Neural crest cell (in vitro differentiated cells): ENCODE measurements at places on chromosomes 5 and 9. TPM values are rescaled to one million over a fixed set of nuclear protein-coding genes. Genes with fewer than 3 reads are reported as not detected.

Gene CAMK2A
- total RNA-seq: 0.30 and 0.59 TPM in 2 replicates

Gene IER5L
- 19.1 and 19.9 TPM in 2 replicates for total RNA-seq

Gene CTXN3
- not detected in 2 replicates for total RNA-seq

- no peak for DNase-seq
- peaks cover 16% of the 10 kb centered on the region for H3K27me3 ChIP-seq
- no peak overlapping the region for H3K27ac ChIP-seq
- H3K4me3 ChIP-seq: peak overlapping the region; percentile 98
- H3K36me3 ChIP-seq: peaks cover 3% of the 10 kb centered on the region
Measured at GRCh38 chr9:88390371-88390990, 2.2 kb downstream of the SPIN1 start.

DNA sequence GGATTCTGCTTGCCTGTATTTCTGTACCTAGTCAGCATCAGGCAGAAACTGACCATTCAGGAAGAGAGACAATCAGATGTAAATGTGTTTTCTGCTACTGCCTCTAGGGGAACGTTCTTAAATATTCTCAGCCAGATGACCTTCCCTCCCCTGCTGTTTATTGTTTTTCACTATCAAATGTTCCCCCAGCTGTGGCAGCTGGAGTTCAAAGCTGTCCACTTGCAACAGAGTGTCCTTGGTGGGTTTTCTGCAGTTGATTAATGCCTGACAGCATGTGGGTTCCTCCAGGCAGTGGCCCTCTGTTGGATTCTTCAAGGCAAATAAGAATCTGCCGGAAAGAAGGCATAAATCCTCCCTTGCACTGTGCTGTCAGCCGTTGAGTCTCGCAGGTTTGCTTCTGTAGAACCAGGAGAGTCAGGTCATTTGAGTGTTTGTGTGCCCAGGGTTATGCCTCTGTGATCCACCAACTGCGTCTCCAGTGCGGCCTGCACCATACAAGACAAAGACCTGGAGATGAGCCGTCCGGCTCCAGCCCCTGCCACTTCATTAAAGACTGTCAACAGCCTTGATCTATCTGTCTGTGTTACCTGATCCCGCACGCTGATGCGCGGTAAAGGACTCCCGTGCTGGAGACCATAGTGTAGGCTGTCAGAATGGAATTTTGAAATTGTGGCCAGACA is 203.4 kb downstream of the GADD45G start:
- H3K4me1 ChIP-seq: peaks cover 7% of the 10 kb centered on the region
- H3K36me3 ChIP-seq: no peaks in the 10 kb centered on the region
- no peak overlapping the region for H3K4me3 ChIP-seq
- H3K27ac ChIP-seq: no peak overlapping the region

Gene PALM2AKAP2
- 5.6 and 7.1 TPM in 2 replicates for total RNA-seq

GRCh38 chr5:43021151-43021550 is 19.0 kb downstream of the ANXA2R start:
- peaks cover 38% of the 10 kb centered on the region for H3K4me1 ChIP-seq
- no peak for DNase-seq
- H3K4me3 ChIP-seq: peak overlapping the region; percentile 38
- peaks cover 93% of the 10 kb centered on the region for H3K27me3 ChIP-seq
- H3K27ac ChIP-seq: no peak overlapping the region

GRCh38 chr9:22508790-22509189 is 62.2 kb downstream of the DMRTA1 start:
- H3K36me3 ChIP-seq: peaks cover 4% of the 10 kb centered on the region
- H3K4me1 ChIP-seq: no peaks in the 10 kb centered on the region
- H3K4me3 ChIP-seq: no peak overlapping the region
- DNase-seq: no peak
- H3K27ac ChIP-seq: no peak overlapping the region
- H3K27me3 ChIP-seq: no peaks in the 10 kb centered on the region

Gene PROB1
- 2.2 and 2.4 TPM in 2 replicates for total RNA-seq

Gene SMU1
- total RNA-seq: 30.1 and 30.5 TPM in 2 replicates

DNA sequence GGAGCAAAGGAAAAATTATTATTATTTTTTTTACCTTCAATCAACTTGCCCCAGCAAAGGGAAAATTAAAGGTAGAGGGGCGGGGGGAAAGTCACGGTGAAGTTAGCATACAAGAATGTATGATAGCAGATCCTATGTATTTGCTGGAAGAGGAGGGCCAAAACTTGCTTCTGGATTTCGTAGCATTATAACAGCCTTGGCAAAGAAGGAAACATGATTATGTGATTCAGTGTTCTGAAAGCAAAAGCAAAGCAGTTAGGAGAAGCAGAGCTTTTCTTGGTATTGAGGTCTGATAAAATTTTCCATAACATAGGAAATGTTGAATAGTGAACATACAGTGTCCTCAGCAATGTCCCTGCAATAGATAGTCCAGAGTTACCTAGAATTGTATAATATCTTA is 32.4 kb downstream of the MAST4 start:
- peaks cover under 1% of the 10 kb centered on the region for H3K4me1 ChIP-seq
- no peak overlapping the region for H3K4me3 ChIP-seq
- no peak for DNase-seq
- no peaks in the 10 kb centered on the region for H3K27me3 ChIP-seq

GRCh38 chr5:172496671-172497371 is 42.5 kb upstream of the SH3PXD2B start:
- no peak overlapping the region for H3K4me3 ChIP-seq
- no peaks in the 10 kb centered on the region for H3K27me3 ChIP-seq
- H3K36me3 ChIP-seq: no peaks in the 10 kb centered on the region
- H3K4me1 ChIP-seq: peaks cover 16% of the 10 kb centered on the region
- no peak overlapping the region for H3K27ac ChIP-seq
- no peak for DNase-seq

DNA sequence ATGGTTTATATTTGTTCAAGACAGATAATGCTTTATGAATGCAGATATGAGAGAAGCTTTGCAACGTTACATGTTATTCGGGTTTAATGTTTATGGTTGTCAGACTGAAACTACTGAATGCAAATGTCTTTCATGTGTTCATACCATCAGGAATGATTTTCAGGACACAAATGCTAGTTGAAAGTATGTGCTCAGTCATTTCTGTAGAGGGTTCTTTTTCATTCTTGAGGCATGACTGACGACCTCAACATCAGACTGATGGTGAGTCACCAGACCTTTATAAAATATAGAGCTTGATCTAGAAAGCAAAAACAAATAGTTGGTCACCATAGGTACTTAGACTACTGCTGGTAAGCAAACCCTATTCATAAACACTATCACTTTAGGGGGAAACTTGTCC is 287.3 kb upstream of the NUDT12 start:
- H3K36me3 ChIP-seq: peaks cover 2% of the 10 kb centered on the region
- DNase-seq: no peak
- no peaks in the 10 kb centered on the region for H3K27me3 ChIP-seq
- H3K4me1 ChIP-seq: no peaks in the 10 kb centered on the region

- DNase-seq: no peak
- H3K4me3 ChIP-seq: peak overlapping the region; percentile 59
- no peaks in the 10 kb centered on the region for H3K36me3 ChIP-seq
Measured at GRCh38 chr5:55601204-55601618, 66.4 kb upstream of the PLPP1 start.

Gene TMEM171
- not detected in 2 replicates for total RNA-seq

Gene CMYA5
- total RNA-seq: 0.44 and 0.73 TPM in 2 replicates

GRCh38 chr9:134003237-134003636 is 11.1 kb upstream of the VAV2 start:
- H3K27ac ChIP-seq: no peak overlapping the region
- no peaks in the 10 kb centered on the region for H3K4me1 ChIP-seq
- H3K27me3 ChIP-seq: peaks cover 4% of the 10 kb centered on the region
- H3K36me3 ChIP-seq: no peaks in the 10 kb centered on the region

Gene LRRTM2
- 0.84 and 1.3 TPM in 2 replicates for total RNA-seq

Gene IFNB1
- not detected in 2 replicates for total RNA-seq

DNA sequence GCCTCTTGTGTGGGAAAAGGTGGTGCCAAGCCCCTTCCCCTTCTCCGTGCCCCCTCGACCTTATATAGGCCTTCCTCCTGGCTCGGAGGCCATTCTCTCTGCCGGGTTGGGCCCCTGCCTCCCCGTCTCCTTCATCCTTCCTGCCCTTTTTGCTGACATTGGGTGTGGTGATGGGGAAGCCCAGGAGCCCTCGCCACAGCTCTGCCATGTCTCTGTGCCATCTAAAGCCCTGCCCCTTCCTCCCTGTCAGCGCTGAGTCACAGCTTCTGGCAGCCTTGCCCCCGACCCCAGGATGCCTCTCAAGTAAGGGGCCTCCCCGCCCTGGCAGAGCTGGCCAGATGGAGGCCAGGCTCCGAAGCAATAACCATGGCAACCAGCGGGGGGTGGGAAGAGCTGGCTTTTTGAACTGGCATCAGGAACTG is 30.4 kb downstream of the JADE2 start:
- no peak overlapping the region for H3K4me3 ChIP-seq
- peak; percentile 40 for DNase-seq
- peak overlapping the region; percentile 75 for H3K27ac ChIP-seq
- H3K27me3 ChIP-seq: no peaks in the 10 kb centered on the region

DNA sequence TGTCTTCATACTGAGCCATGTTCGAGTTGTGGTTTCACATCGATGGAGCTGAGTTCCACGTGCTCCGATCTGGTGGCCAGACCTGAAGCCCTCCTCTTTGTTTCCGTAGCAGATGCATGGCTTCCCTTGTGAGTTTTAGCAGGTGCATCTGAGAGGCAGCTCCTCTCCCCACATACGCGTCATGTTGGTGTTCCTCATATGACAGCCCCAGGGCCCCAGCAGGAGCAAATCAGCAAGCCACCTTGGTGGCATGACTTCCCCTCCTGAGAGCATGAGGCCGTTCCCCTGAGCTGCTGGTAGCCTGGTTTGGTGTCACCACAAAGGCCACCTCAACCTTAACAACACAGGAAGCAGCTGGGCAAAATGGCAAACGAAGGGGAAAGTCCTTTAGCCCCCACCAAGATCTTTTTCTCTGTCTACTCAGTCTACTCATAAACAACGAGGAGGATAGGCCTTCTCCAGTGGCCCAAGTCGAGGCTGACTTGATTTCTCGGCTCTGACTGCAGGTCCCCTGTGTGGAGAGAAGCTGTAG is 5.9 kb downstream of the CYFIP2 start:
- no peaks in the 10 kb centered on the region for H3K27me3 ChIP-seq
- H3K4me1 ChIP-seq: peaks cover 29% of the 10 kb centered on the region
- H3K36me3 ChIP-seq: peaks cover 6% of the 10 kb centered on the region
- no peak for DNase-seq

- no peak for DNase-seq
- H3K27me3 ChIP-seq: peaks cover 6% of the 10 kb centered on the region
- no peak overlapping the region for H3K27ac ChIP-seq
- no peak overlapping the region for H3K4me3 ChIP-seq
- no peaks in the 10 kb centered on the region for H3K36me3 ChIP-seq
Measured at GRCh38 chr5:74969726-74970125, 82.6 kb downstream of the GCNT4 start.

DNA sequence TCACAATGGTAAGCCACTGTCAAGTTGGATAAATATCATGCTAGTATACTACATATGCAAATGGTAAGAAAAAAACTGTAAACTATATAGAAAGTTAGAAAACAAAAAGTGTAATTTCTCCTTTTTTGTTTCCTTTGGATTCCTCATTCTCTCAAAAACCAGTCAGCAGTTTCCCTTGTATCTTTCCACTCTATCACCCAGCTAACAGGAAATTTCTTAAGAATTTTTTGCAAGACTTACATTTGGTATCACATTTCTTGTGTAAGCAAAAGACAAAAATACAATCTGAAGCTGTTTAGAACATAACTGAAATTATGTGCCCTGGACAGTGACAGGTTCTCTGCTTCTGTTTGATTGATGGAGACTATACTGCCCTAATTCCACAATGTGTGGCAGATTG is 25.2 kb upstream of the MSH3 start:
- no peaks in the 10 kb centered on the region for H3K4me1 ChIP-seq
- DNase-seq: no peak
- H3K27ac ChIP-seq: no peak overlapping the region
- H3K27me3 ChIP-seq: no peaks in the 10 kb centered on the region
- H3K4me3 ChIP-seq: no peak overlapping the region

Gene IARS1
- total RNA-seq: 169 and 170 TPM in 2 replicates

Gene SLC36A2
- not detected in 2 replicates for total RNA-seq

Gene BARHL1
- not detected in 2 replicates for total RNA-seq

Gene OR1J4
- not detected in 2 replicates for total RNA-seq

GRCh38 chr9:74803376-74804017 is 84.2 kb downstream of the TRPM6 start:
- H3K27me3 ChIP-seq: no peaks in the 10 kb centered on the region
- H3K4me1 ChIP-seq: no peaks in the 10 kb centered on the region
- H3K36me3 ChIP-seq: no peaks in the 10 kb centered on the region
- no peak overlapping the region for H3K4me3 ChIP-seq

Gene IFNA2
- not detected in 2 replicates for total RNA-seq

Gene PCDHGB7
- total RNA-seq: 6.5 and 7.0 TPM in 2 replicates

GRCh38 chr9:110950041-110950645 is 88.1 kb downstream of the LPAR1 start:
- no peaks in the 10 kb centered on the region for H3K27me3 ChIP-seq
- no peak overlapping the region for H3K4me3 ChIP-seq
